ENCODE measurements at places on chromosomes 1 and 21. TPM values are rescaled to one million over a fixed set of nuclear protein-coding genes. Genes with fewer than 3 reads are reported as not detected.

GRCh38 chr1:21937372-21938121, 437 bp upstream of the HSPG2 start:
- H3K4me1 ChIP-seq: peaks cover 45% of the 10 kb centered on the region
- peak overlapping the region; percentile 92 for H3K27ac ChIP-seq
- H3K36me3 ChIP-seq: peaks cover 63% of the 10 kb centered on the region
- DNase-seq: peak; percentile 81
- peak overlapping the region; percentile 85 for H3K4me3 ChIP-seq

DNA sequence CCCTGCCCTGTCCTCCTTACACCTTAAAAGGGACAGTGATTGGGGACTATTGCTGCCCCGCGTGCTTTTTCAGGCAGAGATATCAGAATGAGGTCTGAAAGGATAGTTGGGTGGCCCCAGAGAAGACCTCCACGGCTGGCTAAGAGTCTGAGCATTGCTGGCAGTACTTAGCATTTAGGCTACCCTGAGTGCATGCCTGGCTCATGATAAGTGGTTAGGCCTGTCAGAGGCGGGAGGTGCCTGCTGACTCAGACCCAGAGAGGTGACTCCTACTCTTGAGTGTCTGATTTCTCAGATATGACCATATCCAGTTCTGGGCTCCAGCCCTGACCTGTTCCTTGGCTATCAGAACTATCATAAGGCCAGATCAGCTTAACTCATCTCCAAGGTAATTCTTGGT, 213.7 kb downstream of the PBX1 start:
- H3K36me3 ChIP-seq: peaks cover 12% of the 10 kb centered on the region
- H3K4me3 ChIP-seq: no peak overlapping the region
- H3K27me3 ChIP-seq: no peaks in the 10 kb centered on the region
- peaks cover 90% of the 10 kb centered on the region for H3K4me1 ChIP-seq
- peak overlapping the region; percentile 26 for H3K27ac ChIP-seq

Gene IFI6
- total RNA-seq: 426 TPM

Gene LIN9
- 14.3 TPM for total RNA-seq

GRCh38 chr1:154607106-154607608, 829 bp downstream of the ADAR start:
- no peak for DNase-seq
- peaks cover 31% of the 10 kb centered on the region for H3K36me3 ChIP-seq
- H3K27me3 ChIP-seq: no peaks in the 10 kb centered on the region
- H3K27ac ChIP-seq: peak overlapping the region; percentile 91

Gene RAD54L
- total RNA-seq: 25.2 TPM

Gene EPB41
- 40.7 TPM for total RNA-seq

Measured in Calu3 (cell line).